ENCODE measurements at places on chromosomes 13 and 19. TPM values are rescaled to one million over a fixed set of nuclear protein-coding genes. Genes with fewer than 3 reads are reported as not detected.

GRCh38 chr13:73894995-73895571 lies 239.1 kb downstream of the KLF12 start:
- no peak overlapping the region for H3K27ac ChIP-seq
- H3K27me3 ChIP-seq = no peaks in the 10 kb centered on the region

- no peak for DNase-seq
- H3K27me3 ChIP-seq = no peaks in the 10 kb centered on the region
- no peak overlapping the region for H3K4me3 ChIP-seq
- H3K27ac ChIP-seq = no peak overlapping the region
- H3K4me1 ChIP-seq = no peaks in the 10 kb centered on the region
- no peaks in the 10 kb centered on the region for H3K36me3 ChIP-seq
These were observed 110.3 kb upstream of the ABCC4 start for GRCh38 chr13:95411428-95412040.

GRCh38 chr19:39759457-39760184 lies 19.0 kb upstream of the LEUTX start:
- no peaks in the 10 kb centered on the region for H3K4me1 ChIP-seq
- H3K27me3 ChIP-seq = peaks cover 24% of the 10 kb centered on the region
- H3K4me3 ChIP-seq = no peak overlapping the region
- DNase-seq = no peak

- no peak overlapping the region for H3K27ac ChIP-seq
- H3K36me3 ChIP-seq = no peaks in the 10 kb centered on the region
- no peaks in the 10 kb centered on the region for H3K27me3 ChIP-seq
- no peaks in the 10 kb centered on the region for H3K4me1 ChIP-seq
These were observed 51.0 kb upstream of the DOCK9 start for GRCh38 chr13:99028890-99029289.

DNA sequence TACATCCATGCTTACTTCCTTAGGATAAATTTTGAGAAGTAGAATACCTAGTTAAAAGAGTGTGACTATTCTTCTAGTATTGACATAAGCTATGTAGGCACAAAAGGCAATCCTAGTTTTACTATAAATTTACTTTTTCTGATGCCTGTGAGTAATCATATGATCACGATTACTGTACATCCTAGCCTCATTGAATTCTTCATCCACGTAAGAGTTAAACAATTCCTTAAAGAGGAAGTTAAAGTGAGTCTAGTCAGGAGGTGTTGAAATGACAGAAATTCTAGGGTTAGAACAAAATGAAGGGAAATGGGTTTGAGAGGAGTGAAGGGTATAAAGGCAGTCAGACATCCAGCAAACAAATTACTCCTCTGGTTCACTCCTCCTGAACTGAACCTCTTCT lies at the start of gene ACOD1:
ACOD1 (plus strand) TSS at position 363 of the 400 bp plus-strand sequence. CDS start 48 bp downstream, outside the sequence.
- no peaks in the 10 kb centered on the region for H3K4me1 ChIP-seq
- no peak within 1 kb of the TSS for H3K4me3 ChIP-seq
- DNase-seq = no peak

DNA sequence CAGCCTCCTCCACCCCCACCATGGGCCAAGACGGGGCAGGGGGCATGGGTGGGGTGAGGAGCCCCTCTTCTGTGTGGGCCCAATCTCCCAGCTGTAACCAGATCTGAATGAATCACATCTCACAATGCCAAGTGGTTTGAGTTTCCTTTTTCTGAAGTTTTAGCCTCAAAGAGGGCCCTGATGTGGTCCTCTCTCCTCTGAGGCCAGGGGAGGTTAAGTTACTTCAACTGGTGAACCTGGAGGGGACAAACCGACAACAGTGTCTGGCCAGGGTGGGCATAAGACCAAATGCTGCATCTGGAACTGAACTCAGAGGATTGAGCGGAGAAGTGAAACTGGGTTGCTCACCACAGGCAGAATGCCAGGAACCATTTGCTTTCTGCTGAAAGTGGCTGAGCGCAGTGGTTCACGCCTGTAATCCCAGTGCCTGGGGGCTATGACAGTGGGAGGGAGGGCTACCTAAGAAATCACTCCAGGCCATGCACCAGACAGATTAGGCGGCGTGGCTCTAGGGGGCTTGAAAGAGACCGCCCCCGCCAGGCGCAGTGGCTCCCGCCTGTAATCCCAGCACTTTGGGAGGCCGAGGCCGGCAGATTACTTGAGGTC lies 15.4 kb upstream of the IRGC start:
- H3K27me3 ChIP-seq = peaks cover 8% of the 10 kb centered on the region
- peaks cover 25% of the 10 kb centered on the region for H3K4me1 ChIP-seq
- DNase-seq = no peak
- H3K4me3 ChIP-seq = no peak overlapping the region

- no peaks in the 10 kb centered on the region for H3K27me3 ChIP-seq
- H3K4me3 ChIP-seq = no peak overlapping the region
- H3K27ac ChIP-seq = no peak overlapping the region
- no peaks in the 10 kb centered on the region for H3K36me3 ChIP-seq
- no peaks in the 10 kb centered on the region for H3K4me1 ChIP-seq
These were observed 32.3 kb upstream of the UQCRFS1 start for GRCh38 chr19:29245215-29245614.

GRCh38 chr19:1680976-1681375 lies 28.6 kb upstream of the TCF3 start:
- no peak overlapping the region for H3K27ac ChIP-seq
- no peak for DNase-seq
- peaks cover 96% of the 10 kb centered on the region for H3K27me3 ChIP-seq
- no peak overlapping the region for H3K4me3 ChIP-seq

DNA sequence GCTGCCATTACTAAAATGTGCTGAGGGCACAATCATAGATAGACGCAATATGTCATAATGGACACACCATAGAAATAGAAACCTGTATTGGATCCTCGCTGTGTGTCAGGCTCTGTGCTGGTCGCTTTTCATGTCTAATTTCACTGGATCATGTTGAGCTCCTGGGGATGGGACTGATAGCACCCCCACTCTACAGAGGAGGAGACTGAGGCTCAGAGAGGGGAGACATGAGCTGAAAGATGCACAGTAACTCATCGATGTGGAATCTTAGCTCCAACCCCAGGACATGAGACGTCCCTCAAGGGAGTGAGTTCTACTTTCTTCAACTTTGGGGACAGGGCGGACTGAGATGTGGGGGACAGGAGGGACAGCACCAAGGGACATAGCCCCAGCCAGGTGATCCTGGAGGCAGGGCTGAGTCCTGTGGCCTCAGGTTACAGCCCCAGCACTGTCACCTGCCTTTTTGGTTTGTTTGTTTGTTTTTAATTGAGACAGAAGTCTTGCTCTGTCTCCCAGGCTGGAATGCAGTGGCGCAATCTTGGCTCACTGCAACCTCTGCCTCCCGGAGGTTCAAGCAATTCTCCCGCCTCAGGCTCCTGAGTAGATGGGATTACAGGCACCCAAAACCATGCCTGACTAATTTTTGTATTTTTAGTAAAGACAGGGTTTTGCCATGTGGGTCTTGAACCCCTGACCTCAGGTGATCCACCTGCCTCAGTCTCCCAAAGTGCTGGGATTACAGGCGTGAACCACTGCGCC lies 6.6 kb upstream of the GIPC1 start:
- no peak overlapping the region for H3K27ac ChIP-seq
- no peaks in the 10 kb centered on the region for H3K36me3 ChIP-seq
- H3K4me3 ChIP-seq = no peak overlapping the region
- H3K4me1 ChIP-seq = peaks cover 7% of the 10 kb centered on the region
- no peaks in the 10 kb centered on the region for H3K27me3 ChIP-seq

- H3K4me1 ChIP-seq = peaks cover 2% of the 10 kb centered on the region
- DNase-seq = no peak
- no peak overlapping the region for H3K27ac ChIP-seq
- no peak overlapping the region for H3K4me3 ChIP-seq
These were observed 6.4 kb downstream of the NUDT15 start for GRCh38 chr13:48043789-48044503.

DNA sequence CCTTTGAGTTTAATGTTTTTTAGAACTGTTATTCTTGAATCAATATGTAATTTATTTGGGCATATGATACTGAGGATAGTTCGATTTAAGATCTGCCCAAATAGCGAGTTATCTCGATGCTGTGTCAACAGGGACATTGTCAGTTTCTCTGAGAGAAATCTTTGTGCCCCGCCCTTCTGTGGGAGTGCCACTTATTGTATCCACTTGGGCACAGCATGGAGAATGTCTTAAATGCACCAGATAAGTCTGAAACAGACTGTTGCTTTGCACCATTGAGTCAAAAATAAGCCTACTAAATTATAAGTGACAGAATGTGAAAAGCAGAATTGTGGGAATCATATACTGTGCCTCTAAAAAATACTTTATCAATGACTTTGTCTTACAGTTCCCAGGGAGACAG lies 45.6 kb downstream of the RNASEH2B start:
- H3K27me3 ChIP-seq = no peaks in the 10 kb centered on the region
- H3K4me1 ChIP-seq = no peaks in the 10 kb centered on the region
- peaks cover 15% of the 10 kb centered on the region for H3K36me3 ChIP-seq
- no peak for DNase-seq
- no peak overlapping the region for H3K27ac ChIP-seq

PLEKHF1 gene
- 10.7 TPM for polyA plus RNA-seq

ZNF573 gene
- polyA plus RNA-seq = 0.50 TPM

OLFM2 gene
- polyA plus RNA-seq = 2.6 TPM

FARSA gene
- polyA plus RNA-seq = 36.3 TPM

CNN1 gene
- 12.6 TPM for polyA plus RNA-seq

C19orf38 gene
- 12.1 TPM for polyA plus RNA-seq

Measured in spleen (tissue), 13 donors.